NCI-H1105 (cell line): ENCODE measurements at places on chromosomes 1 and 21.

- DNase-seq, result peak; percentile 91
Measured at GRCh38 chr1:61741711-61742619, at the start of gene PATJ. PATJ (plus strand) TSS chr1:61742480; CDS start chr1:61762893, 20,413 bp downstream.

DNA sequence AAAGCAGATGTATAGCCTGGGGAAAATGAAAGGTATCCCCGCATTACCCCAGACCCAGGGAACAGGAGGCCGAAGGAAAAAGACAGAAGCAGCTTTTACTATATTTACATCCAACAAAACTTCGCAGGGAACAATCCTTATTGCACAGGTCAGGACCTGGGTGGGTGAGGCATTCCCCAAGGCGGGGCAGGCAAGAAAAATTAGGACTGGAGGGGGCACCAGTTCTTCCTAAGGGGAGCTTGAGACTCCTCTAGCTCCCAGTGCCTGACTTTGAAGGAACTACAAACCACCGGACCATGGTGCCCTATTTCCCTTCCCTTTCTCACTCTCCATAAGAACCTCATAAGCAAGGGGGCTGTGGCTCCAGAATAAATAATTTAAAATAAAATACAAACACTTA is 6.7 kb upstream of the GATAD2B start:
- DNase-seq, result no peak

- DNase-seq, result no peak
Measured at GRCh38 chr1:5576011-5576672, 416.1 kb downstream of the NPHP4 start.

DNA sequence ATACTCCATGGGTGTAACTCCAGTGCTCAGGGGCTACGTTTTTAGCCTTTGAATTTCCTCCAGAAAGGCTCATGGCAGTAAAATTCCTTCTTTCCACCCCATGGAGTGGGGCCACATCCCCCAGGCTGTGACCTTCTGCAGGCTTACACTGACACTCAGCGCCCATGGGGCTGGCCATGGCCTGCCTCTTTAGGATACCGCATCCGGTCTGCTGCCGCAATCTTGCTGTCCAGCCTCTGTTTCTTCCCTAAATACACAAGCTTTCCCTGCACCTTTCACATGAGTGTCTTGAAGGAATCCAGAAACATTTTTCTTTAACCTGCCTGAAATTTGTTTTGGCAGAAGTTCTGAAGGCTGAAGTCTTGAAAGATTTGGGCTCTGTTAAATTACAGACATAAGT is 170.5 kb downstream of the NTMT2 start:
- no peak for DNase-seq

DNA sequence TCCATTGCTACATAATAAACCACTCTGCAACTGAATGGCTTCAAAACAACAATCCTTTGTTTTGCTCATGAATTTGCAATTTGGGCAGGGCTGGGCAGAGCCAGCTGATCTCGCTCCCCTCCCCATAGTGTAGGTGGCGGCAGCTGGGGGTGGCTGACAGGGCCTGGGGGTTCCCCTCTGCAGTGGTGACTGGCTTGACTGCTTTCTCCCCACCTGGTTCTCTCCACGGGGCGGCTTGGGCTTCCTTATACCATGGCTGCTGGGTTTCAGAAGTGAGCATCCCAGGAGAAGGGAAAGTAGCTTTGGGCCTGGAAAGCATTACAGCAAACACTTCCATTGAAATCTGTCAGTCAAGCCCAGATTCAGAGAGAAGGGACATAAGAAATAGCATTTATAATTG is 129.7 kb upstream of the ZBTB40 start:
- DNase-seq, result no peak

GRCh38 chr1:235429143-235429542 is 61.9 kb downstream of the TBCE start:
- no peak for DNase-seq

GRCh38 chr1:234836776-234837357 is 226.9 kb upstream of the IRF2BP2 start:
- DNase-seq, result no peak

DNA sequence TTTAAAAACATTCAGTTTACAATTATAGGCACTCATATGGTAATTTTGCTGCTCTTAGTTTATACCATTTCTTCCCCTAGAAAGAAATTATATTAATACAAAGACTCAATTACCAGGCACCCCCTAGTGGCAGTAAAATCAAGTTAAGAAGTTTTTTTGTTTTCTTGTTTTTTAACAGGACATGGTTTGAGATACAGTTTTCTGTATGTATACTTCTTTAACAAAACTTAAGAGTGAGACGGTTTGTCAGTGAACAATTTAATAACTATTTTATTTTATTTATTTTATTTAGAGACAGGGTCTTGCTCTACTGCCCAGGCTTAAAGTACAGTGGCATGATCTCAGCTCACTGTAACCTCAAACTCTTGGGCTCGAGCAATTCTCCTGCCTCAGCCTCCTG is 224.6 kb downstream of the FAF1 start:
- DNase-seq, result peak; percentile 23

GRCh38 chr1:68321084-68321685 is 88.9 kb upstream of the WLS start:
- no peak for DNase-seq

DNA sequence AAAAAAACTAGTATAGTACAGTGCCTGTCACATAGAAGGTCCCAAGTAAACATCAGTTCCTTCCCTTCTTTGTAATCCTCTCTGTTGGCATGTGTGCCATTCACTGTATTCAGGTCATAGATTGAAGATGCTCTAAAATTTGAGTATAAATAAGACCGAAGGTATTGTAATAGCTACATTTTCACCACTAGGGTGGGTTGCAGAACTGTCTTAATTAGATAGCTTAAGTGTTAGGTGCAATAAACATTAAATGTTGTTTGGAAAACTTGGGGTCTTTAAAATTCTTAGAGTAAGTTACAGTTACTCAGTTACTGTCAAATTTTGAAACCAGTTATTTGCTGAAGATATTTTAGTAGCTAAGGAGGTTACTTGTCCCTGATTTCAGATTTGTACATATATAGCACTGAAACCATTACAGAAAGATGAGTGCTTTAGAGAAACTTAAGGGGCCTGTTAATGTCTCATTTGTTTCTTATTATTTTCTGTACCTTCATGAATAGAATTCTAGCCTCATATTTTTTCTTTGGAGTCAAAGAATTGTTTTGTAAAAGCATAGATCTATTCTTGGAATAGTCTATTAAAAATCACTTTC is 24.3 kb downstream of the PER3 start:
- DNase-seq, result peak; percentile 4

GRCh38 chr1:199463521-199464127 is 563.9 kb upstream of the NR5A2 start:
- no peak for DNase-seq

GRCh38 chr1:234214129-234214910 is 158.9 kb upstream of the COA6 start:
- DNase-seq, result no peak

- DNase-seq, result no peak
Measured at GRCh38 chr1:99497690-99498089, 148.2 kb upstream of the PALMD start.

DNA sequence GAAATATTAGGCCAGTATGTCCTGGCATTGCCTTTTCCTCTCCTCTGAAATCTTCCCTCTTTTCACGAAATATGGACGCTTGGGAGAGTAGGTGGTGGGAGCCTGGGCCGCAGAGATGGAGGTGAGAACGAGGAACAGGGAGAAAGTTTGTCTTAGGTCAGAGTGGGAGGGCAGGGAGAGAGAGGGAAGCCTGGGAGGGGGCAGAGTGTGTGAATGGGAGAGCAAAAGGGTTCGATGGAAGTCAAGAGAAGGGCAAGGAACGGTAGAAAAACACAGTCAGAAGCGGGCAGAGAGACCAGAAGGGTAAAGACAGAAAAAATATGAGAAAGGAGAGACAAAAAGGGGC is 1.2 kb downstream of the TRABD2B start:
- no peak for DNase-seq

- no peak for DNase-seq
Measured at GRCh38 chr1:228066416-228066815, 16.1 kb upstream of the ARF1 start.

DNA sequence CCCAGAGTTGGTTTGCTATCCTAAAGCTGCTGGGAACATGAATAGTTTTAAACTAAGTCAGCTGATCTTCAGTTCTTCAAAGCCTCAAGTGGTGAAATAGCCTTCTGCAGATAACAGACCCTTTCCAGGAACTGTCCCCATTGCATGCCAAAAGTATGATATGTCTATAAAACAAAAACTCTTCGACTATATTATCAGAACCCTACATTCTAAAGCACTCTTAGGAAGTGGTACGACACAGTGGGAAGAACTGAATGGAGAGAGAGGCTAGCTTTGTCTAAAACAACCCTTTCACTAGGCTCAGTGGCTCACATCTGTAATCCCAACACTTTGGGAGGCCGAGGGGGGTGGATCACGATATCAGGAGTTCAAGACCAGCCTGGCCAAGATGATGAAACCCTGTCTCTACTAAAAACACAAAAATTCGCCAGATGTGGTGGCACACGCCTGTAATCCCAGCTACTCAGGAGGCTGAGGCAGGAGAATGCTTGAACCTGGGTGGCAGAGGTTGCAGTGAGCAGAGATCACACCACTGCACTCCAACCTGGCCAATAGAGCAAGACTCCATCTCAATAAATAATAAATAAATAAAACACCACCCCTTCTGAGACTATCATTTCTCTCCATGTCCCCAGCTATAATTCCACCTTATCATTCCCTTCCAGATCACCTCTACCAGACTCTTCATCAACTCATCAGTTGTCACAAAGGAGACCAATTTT is 2.2 kb upstream of the FRRS1 start:
- no peak for DNase-seq

DNA sequence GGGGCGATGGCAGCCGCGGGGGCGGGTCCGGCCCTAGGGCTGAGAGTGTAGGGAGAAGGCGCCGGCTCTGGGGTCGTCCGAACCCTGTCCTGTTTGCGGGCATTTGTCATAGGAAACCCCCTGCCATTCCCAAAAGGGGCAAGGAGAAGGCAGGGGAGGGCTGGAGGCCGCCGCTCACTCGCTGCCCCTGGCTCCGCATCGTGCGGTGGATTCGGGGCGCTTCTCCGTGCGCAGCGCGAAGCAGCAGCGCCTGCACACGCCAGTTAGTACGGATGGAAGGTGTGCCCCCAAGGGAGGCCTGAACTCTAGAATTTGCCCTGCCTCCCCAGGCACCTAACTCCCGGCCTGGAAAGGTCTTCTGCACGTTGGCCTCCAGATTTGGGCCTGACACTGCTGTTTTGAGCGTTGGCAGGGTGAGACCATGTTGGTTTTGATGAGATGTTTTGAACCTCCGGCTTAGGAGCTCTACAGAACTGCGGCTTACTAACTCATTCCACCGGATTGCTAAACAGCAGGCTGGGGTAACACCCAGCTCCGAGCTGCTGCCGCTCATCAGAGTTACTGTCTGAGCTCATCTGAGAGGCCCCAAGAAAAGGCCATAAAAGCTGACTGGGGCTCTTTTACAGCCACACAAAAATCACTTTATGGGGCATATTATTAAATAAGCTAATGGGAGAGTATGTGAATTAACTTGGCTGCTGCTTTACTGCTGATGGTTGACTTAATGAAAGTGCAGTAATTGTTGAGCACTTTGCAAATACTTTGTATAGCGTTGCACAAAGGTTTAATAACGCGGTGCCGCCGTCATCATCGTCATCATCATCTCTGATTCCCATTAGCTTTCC is 987 bp downstream of the GPR137B start:
- DNase-seq, result no peak

DNA sequence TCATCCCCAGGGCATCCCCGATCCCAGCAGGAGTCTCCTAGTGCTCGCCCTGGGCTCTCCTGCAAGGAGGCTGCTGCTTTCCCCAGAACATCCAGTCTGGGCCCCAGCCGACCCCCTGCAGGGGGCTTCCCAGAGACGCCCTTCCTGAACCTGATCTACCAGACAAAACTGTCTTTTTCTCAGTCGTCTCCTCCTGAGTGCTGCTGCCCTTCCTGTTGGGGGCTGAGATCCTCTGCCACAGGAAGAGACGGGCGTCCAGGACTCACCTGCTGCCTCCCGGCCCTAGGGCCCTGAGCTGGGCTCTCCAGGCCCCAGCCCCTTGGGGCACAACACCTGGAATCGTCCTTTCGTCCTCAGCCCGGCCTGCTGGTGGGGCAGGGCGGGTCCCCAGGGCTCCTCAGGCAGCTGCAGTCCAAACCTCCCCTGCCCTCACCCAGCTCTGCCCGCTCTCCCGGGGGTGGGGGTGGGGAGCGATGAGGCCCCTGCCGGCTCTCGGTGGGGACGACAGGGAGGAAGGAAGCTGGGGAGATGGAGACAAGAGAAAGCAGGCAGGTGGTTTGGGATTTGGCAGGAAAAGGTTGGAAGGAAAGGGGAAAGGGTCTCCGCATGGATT is 36.9 kb downstream of the TP73 start:
- peak; percentile 36 for DNase-seq

DNA sequence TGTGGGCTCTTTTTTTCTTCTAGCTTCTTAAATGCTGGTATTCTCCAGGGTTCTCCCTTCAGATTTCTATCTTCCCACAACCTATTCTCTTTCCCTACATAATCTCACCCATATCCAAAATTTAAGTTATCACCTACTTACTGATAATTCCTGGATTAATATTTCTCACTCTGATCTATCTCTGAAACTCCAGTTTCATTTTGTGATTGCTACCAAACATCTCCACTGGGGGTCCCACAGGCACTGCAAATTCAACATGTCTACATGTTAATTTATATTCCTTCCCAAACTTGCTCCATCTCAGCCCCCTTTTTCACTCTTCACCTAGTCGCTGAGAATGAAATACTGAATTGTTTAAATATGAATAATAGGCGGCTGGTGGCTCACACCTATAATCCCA is 9.9 kb upstream of the C1orf141 start:
- no peak for DNase-seq

DNA sequence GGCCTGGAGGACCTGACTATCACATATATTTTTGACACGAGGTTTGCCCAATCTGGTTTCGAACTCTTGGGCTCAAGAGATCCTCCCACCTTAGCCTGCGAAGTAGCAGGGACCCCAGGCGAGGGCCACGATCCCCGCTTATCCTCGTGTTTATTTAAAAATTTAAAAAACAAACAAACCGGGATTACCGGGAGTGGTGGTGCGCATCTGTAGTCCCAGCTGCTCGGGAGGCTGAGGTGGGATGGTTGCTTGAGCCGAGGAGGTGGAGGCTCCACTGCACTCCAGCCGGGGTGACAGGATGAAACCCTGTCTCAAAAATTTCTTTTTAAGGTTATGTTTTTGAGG is 452 bp upstream of the EXOSC10 start:
- no peak for DNase-seq

- no peak for DNase-seq
Measured at GRCh38 chr1:14100919-14101318, 400.9 kb downstream of the PRDM2 start.

GRCh38 chr1:111789142-111789541 is 33.4 kb downstream of the DDX20 start:
- DNase-seq, result no peak

DNA sequence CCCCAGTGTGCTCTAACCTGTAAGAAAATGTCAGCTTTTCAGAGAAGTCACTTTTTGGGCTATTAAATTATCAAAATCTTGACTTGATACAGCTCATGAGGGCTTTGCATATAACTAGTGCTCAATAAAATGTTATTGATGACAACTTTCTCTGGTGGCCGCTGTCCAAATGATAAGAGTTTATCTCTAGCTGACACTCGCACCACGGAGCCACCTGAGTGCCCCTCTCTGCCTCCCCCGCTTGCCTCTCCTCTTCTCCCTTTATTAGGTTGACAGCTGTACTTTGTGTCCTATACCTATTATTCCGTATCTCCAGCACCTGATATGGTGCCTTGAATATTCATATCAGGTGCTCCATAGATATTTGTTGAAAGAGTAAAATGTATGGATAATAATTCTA is 82.8 kb downstream of the PHTF1 start:
- DNase-seq, result no peak
